Stimulated activated CD4-positive, alpha-beta T cell treated with anti-CD3 and anti-CD28 coated beads, Interleukin-1b, Interleukin-23, amount 100 ng/mL, for 4 hours (primary cell): ENCODE measurements at places on chromosomes 16 and 17.

DNA sequence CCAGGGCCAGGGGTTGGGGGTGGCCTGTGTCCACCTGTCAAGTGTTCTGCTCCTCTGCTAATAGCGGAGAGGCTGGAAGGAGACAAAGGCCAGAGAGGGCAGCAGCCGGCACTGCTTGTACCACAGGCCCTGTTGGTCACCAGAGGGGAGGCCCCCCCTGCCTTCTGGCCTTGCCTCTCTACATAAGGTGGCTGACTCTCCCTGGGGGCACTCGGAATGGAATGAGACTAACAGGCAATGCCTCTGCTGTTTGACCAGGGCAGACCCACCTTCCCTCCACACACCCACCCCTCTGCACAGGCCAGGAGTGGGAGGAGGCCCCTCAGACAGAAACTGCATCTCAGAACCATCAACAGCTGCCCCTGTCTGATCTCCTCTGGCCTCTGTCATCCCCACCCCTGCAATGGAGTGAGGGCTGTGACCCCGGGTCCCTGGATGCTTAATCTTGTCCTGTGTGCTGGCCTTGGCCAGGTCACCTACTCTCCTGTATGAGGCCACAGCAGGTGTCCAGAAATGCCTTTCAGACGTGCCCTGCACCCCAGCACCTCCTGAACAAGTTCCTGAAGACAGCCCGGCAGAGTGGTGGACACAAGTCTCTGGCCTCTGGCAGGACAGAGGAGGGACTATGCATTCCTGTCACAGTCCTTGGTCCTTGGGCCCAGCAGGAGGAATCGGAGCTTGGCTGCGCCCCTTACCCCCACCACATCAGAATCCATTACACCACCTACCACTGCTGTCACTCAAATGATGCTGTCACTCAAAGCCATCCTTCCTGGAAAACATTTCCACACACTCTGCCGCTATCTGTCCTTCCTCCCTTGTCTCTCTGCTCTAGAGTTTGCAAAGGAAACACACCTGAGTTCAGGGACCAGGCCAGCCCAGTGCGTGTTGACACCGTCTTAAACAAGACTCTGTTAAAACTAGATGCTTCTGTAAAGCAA, 107.5 kb upstream of the ZNF750 start:
- DNase-seq: no peak

- DNase-seq: no peak
Observed at GRCh38 chr16:19657831-19658230, 60.2 kb downstream of the KNOP1 start.

GRCh38 chr17:19502517-19502916, 31.1 kb upstream of the SLC47A1 start:
- DNase-seq: no peak

DNA sequence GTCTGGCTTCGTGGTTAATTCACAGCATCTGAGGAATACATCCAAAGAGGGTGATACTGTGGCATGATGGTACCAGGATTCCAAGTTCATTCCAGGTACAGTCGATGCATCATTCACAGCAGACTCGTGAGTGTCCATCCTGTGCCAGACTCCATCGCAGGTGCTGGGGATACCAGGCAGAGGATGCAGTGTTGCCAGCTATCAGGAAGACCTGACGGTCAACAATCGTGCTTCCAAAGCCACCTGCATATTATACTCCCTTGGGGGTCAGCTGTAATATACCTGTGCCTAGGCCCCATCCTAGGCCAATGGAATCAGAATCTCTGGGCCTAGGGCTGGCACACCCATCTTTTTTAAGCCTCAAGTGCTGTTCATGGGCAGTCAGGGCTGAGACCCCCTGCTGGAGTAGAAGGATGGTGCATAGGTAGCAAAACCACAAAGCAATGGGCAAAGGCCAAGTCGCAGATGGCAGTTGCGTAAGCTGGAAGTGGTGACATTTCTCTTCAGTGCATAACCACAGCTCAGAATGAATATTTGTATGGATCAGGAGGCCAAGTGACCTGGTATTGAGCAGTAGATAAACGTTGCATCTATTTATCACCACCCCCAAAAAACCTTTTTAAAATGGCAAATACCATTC, 42.9 kb upstream of the C16orf78 start:
- DNase-seq: no peak

DNA sequence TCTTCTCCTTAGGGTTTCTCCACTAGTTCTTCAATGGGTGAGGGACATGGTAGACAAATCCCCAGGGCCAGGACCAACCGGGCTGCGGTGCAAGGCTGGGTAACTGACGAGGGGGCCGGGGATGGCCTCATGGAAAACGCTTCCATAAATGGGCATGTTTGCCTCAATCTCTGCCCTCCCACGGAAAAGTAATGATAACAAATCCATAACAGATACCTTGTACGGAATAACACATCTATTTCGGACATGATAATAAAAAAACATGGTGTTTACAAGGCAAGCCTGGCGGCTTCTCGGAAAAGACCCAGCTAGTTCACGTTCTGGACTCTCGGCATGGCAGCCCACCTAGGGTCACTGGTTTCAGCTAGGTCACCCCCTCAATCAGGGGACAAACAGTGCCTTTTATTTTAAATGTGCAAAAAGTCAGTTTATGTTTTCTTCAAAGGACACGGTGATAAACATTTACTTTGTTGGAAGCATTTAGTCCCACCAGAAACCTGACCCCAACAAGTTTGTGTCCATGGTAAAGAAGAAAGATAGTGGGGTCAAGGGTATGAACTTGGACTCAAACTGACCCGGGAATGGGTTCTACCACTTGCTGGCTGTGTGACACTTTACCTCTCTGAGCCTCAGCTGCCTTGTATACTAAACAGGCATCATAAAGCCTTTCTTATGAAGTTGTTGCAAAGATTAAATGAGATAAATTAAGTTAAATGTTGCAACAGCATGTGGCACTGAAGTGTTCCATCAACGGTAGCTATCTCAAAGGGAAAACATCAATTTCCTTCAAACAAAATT, 1.7 kb downstream of the MYH11 start:
- DNase-seq: no peak

DNA sequence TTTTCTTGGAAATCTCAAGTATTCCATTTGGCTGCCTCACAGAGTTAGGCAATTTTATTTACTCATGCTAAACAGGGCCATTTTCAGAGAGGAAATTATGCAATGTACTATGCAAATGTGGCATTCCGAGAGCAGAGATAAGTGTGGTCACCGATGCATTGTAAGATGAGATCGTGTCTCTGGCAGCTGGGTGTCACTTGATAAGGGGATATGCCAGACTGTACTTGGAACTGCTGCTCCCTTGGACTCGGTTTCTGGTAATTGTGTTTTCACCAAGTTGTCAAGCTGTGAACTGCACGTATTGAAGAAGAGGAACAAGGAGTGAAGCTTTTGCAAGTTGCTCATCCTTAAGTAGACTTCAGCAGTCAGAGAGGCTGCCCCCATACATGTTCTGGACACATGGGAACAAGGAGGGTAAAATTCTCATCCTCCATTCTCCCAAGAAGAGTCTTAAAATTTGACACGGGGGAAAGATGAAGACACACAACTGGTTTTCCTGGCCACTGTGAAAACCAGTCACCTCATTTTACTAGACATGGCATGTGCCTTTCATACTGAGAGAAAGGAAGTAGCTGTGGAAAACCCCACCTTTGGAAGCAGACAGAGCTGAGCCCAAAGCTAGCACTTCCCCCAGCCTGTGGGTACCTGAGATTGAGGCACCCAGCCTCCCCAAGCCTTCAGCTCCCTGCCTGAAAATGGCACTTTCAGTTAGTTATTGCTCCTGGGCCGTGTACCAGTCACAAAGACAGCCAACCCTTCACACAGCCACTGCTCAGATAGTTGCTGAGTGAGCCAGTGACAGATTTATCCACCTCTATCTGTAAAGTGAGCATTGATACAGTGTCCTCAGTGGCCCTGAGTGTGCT, 150.7 kb downstream of the SOCS1 start:
- no peak for DNase-seq

GRCh38 chr17:7177954-7178477, 1.2 kb downstream of the ASGR1 start:
- DNase-seq: no peak

GRCh38 chr16:67749436-67750078, 30.4 kb upstream of the GFOD2 start:
- DNase-seq: no peak
